Stimulated activated CD8-positive, alpha-beta memory T cell treated with anti-CD3 and anti-CD28 coated beads, Interleukin-4, amount 100 ng/mL, for 4 hours (primary cell): ENCODE measurements at places on chromosomes 1 and 21.

DNA sequence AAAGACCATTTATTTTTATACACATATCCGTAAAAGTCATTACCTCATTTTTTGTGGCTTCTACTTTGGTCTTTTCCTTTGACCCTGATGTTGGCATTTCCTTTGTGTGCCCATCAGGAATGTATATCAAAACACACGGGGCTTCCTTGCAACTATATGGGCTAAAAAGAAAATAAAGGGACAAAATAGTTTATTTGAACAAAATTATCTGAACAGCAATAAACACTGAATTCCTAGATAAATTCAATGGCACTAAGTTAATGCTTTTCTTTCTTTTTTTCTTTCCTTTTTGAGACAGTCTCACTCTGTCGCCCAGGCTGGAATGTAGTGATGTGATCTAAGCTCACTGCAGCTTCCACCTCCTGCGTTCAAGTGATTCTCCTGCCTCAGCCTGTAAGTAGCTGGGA, 45.2 kb downstream of the EPRS1 start:
- no peak for DNase-seq

DNA sequence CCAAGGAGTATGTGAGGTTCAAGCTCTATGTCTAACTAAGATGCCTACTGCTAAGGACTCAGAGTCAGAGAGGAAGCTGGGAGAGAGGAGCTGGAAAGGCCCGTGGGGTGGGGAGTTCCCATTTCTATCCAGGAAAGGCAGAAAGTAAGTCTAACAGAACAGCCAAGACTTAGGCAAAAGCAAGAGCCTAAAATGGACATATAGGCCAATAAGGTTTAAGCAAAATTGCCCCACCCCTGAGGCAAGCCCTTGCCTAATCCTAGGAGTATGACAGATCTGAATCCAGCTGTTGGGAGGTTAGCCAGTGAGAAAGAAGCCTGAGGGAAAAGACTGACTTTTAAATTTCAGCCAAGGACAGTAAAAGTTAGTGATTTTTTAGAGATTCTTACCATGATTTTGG, 1.6 kb upstream of the KLHDC9 start:
- no peak for DNase-seq

DNA sequence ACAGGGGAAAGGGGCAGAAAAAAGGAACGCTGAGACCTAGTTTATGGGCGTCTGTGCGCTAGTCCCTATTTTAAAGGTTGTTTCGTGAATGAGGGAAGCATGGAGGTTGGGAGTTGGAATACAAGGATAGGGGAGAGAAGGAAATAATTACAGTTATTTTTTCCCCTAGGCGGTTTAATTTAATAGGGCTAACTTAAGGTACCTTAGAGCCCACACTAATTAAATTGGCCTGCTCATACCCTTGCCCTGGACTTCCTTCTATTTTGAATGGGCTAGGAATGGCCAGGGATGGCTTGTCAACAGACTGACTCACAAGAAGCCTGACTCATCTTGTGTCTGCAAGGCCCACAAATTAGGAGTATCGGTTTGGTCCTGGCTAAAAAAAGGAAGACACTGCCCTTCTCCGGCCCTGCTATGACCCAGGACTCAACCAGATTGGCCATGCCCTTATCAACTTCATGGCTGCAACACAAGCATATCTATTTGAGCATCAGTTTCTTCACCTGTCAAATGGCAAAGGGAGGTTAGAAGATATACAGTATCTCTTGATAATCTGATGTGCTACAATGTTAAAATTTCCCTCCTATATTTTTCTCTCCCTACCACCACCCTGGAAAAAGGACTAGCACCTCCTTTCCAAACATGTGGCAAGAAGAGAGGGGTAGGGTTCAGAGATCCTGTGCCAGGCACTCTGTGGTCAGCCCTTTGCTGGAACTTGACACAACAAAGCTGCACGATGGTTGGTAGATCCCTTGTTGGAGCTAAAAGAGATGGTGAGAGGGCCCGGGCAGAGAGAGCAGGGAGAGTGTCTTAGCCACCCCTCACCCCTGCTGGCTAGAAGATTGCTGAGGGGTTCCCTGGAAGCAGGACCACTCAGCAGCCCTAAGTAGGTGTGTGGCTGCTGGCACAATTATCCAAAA, 2.2 kb upstream of the SSBP3 start:
- no peak for DNase-seq

DNA sequence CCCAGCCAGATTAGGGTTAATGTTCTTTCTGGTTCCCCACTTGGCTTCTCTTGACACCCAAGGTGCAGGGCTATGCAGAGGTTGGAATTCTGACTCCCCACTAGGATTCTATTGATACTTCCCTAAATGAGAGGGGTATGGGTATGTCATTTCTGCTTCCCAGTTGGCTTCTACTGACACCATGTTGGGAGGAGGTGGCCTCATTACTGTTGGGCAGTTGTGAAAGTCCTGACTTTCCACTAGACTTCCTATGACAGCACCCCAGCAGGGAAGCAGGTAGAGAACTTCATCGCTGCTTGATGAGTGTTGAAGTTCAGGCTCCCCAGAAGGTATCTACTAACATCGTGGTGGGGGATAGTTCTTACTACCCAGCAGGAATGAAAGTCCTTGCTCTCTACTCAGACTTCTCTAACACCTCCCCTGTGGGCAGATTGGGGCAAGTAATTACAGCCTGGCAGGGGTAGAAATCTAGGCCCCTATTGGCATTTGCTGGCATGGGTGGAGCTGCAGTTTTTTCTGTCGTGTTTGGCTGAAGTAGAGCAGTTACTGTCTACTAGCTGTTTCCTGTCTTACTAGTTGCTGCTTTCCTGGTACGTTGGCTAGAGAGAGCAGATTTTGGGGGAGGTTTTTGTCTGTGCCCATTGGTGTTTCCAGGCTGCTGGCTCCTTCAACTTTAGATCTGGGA, 41.5 kb downstream of the ZYG11B start:
- DNase-seq: no peak

GRCh38 chr1:13616234-13616633, 32.6 kb downstream of the PDPN start:
- DNase-seq: no peak

- DNase-seq: no peak
These were observed 119.8 kb upstream of the PTGFR start for GRCh38 chr1:78370779-78371482.

- no peak for DNase-seq
These were observed 138.4 kb downstream of the PLXNA2 start for GRCh38 chr1:208105756-208106155.

GRCh38 chr1:6899621-6900020, 114.4 kb downstream of the CAMTA1 start:
- DNase-seq: no peak

DNA sequence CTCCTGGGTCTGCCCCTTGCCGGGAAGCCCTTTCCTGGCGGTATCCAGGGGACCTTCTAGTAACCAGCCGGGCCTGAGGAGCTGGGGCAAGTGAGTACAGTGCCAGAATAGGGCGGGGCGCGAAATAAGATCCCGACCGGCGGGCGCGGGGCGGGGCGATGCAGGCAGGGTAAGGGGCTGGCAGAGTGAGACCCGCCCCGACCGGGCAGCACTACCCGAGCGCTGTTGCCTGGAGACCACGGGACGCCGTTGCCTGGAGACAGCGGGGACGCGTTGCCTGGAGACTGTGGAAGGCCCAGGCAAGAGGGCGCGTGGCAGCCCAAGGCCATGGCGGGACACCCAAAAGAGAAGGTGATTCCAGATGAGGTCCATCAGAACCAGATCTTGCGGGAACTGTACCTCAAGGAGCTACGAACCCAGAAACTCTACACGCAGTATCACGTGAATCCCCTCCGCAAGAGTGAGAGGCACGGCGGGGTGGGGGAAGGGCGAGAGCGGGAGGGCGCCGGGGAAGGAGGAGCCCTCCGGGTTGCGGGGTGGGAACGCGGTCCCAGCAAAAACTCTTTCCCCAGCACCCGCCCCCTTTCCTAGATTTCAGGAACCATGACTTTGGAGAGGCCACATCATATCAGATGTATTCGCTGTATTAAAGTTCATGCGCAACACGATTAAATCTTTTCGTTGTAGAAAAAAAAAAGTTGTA, 24.3 kb downstream of the EBNA1BP2 start:
- no peak for DNase-seq

- DNase-seq: peak; percentile 71
These were observed 59.5 kb downstream of the POFUT2 start for GRCh38 chr21:45228171-45228641.

- no peak for DNase-seq
These were observed 38.5 kb upstream of the BMP8B start for GRCh38 chr1:39827201-39827600.

DNA sequence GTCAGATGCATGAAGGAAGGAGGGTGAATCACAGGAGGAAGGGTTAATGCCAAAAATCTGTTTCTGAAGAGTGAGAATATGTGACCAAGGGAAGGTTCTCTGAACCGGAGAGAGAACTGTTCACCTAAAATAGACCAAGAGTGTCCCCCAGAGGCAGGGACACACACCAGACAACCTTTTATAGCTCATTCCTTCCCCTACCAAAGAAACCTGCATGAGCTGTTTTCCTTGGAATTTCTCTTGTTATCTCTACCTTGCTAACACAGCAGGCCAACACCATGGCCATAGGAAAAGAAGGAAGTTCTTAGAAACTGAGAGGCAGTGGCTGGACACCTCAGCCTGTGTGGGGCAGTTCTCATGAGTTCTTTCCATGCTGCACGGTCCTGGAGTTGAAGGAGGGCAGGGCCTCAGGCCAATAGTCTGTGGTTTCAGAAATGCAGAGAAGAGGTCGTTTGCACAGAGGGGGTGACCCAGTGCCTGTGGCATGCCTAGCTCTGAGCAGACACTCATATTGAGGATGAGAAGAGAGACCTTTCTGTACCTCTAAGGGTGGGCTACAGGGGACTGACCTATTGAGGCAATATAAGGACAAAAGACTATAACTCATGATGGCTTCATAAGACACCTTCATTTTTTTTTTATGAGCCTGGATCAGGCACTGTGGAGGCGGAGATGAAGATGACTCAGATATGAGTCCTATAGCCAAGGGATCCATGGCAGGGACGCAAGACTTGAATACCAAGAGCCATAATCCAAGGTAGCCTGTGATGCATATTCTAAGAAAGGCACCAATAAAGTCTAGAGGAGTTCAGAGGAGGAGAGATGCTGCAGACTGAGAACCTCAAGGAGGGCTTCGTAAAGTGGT, 39.4 kb downstream of the IGFN1 start:
- DNase-seq: no peak

- DNase-seq: no peak
These were observed 1.5 kb downstream of the ENAH start for GRCh38 chr1:225651376-225651871.

- DNase-seq: no peak
These were observed 39.7 kb downstream of the EDN2 start for GRCh38 chr1:41444785-41445184.

DNA sequence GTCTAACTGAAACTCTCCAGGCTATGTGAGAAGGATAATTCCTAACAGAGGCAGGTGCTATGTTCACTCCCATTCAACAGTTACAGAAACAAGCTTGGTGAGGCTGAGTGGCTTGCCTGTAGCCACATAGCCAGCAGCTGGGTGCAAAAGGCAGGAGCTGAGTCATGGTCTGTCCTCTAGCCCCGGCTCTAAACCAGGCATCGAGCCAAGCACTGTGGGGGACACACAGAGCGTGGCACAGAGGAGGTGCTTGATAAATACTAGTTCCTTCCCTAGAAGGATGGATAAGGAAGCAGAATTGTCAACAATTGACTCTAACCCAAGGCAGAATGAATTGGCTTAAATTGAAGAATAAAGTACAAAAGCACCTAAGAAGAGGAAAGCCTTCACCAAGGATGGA, 10.4 kb upstream of the KCNA2 start:
- no peak for DNase-seq

DNA sequence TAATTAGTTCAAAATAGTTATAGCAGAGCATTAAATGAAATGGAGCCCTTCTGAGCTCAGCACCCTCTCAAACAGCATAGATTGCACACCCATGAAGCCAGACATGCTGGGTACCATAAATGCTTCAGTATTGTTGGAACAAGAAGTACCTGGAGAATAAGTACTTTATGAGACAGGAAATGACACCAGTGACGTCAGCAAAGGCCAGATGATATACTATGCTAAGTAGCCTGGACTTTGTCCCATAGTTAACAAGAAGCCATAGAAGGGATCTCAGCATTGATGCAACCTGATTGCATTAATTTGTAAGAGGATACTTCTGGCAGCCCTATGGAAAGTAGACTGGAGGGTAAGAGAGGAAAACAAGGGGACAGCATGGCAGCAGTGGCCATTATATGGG, 16.3 kb upstream of the GADD45A start:
- no peak for DNase-seq

DNA sequence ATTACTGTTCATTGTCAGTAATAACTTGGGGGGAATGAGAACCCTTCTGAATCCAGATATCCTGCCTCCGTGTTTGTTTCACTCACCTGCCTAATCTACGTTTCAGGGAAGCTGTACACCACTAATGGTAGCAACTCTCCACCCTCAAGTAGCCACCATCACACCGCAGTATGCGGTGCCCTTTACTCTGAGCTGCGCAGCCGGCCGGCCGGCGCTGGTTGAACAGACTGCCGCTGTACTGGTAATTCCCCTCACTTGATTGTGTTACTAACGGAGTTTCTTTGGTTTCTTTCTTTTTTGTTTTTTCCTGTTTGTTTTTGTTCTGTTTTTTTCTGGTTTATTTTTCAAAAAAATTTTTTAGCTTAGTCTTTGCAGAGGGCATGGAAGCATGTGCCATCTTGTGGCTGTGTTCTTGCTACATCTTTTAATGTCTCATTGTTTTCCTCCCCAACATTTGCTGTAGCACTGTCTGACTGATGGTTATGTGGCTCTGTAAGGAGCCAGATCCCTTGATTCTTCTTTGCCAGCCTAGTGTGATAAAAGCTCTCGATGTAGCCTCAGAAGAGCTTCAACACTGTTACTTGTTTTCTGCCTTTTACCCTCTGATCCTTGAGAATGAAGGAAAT, 15.9 kb upstream of the OLFML3 start:
- DNase-seq: no peak
